NCI-H460 (cell line): ENCODE measurements at places on chromosomes 16 and 17. TPM values are rescaled to one million over a fixed set of nuclear protein-coding genes. Genes with fewer than 3 reads are reported as not detected.

DNA sequence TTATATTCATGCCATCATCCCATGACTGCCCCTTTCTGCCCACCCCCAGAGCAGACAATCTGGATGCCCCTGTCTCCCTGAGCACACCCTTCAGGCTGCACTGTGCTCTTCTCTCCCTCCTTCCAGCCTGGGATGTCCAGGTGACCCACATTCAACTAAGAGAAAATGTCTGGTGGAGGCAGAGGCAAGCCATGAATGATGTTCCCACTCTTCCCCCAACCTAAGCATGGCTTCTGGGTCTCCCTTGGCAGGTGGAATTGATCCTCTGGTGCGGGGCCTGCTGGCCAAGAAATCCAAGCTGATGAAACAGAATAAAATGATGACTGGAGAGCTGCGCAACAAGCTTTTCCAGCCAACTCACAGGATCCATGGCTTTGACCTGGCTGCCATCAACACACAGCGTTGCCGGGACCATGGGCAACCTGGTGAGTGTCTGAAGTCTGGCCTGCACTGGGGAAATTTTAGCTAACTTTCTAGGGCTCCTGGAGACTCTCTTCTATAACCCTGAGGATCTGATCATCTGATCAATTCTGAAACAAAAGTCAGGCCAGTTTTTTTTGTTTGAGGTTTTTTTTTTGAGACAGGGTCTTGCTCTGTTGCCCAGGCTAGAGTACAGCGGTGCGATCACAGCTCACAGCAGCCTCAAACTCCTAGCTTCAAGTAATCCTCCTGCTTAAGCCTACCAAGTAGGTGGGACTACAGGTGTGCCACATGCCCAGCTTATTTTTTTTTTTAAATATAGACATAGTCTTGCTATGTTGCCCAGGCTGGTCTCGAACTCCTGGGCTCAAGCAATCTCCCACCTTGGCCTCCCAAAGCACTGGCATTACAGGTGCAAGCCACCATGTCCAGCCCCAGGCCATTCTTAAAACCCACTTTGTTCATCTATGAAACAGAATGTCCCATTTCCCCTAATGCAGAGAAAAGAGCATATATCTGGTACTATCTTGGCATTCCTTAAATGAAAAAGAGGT is 14.5 kb downstream of the MPO start:
- DNase-seq, result no peak

DNA sequence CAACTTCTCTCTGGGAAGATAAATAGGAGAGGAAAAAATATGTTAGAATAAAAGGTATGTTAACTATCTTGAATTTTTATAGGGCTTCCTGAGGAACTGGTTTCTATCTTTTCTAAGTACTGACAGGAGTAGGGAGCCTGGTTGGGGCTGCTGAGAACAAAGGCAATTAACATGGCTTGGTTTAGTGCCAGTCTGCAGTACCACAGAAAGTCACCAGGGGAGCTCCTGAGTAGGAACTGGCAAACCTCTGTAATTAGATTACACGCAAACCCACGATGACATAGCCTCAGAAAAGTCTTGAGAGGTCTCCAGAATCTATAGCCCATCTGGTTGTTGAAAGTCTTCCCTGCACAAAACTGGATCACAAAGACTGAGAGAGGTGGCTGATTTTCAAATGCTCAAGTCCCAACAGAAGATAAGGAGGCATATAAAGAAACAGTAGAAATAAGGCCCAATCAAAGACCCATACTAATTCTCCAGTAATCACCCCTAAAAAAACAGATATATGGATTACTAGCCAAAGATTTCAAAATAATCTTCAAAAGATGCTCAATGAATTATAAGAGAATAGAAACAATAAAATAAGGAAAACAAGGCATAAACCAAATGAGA is 11.7 kb upstream of the CNTNAP4 start:
- peak; percentile 26 for DNase-seq

The KREMEN2 gene
- 1.5 and 2.7 TPM in 2 replicates for total RNA-seq

The KRTAP2-1 gene
- not detected in 2 replicates for total RNA-seq

GRCh38 chr16:23701045-23701444 is 12.0 kb downstream of the ERN2 start:
- no peak for DNase-seq

DNA sequence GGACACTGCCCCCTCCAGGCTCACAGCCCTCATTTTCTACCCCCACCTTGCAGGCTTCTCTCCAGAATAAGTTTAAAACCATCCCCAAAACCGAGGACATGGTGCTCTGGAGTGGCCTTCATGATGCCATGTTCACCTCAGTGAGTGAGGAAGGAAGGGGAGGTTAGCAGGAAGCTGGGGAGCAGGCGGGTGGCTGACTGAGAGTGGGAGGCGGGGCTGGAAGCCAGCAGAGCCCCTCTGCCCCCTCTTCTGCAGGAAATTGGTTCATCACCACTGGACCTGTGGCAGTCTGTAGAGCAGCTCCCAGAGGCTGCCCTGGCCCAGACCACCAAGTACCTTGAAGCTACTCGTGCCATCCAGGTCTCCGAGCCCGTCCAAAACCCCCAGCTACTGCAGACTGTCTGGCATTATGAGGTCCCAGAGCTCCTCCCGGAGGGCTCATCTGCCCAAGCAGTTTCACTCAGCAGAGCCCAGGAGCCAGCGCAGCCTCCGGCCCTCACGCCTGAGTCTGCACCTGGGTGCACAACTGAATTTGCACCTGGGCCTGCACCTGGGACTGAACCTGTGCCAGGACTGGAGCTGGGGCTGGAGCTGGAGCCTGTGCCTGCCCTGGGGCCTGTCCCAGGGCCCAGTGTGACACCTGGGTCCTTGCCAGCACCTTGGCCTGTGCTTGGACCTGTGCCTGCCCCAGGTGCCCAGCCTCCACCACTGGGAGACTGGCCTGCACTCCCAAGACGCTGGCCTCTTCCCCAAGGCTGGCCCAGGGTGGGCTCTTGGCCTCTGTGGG is 19.0 kb downstream of the C16orf96 start:
- no peak for DNase-seq

DNA sequence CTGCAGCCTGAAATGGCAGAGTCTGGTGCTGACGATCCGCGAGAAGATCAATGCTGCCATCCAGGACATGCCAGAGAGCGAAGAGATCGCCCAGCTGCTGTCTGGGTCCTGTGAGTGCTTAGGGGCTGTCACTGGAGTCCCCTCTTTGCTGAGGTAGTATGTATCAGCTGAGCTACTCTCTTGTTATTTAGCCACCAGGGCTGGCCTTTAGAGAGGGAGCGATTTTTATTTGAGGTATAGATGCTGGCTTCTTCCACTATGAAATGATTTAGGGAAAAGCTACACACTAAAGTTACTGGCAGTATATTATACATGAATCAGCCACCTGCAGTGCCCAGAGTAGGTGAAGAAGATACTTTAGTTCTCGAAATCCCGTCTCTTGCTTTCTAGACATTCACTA is 2.6 kb downstream of the CDK5RAP3 start:
- DNase-seq, result no peak

- no peak for DNase-seq
Measured at GRCh38 chr17:20914658-20915057, 128.2 kb downstream of the USP22 start.
